ENCODE measurements at places on chromosomes 6 and 20.

DNA sequence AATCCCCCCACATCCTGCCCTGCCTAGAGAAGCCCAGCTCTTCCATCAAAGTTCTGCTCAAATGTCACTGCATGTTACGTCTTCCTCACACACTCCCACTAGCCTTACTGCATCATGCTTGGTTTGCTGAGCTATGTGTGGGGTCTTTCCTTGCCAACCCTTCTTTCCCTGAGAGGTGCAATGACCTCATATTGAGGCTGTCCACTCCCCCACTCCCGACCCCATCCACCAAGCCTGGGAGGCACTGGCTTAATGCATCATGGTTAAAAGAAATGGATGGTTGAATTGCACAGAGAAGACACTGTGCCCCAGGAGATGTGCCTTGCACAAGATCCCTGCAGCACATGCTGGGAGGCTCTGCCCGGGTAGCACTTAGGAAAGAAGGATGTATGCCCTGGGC is 7.7 kb upstream of the IRF4 start:
- no peak for DNase-seq

GRCh38 chr6:166253281-166253681 is 54.9 kb downstream of the PRR18 start:
- no peak for DNase-seq

GRCh38 chr6:56292505-56293181 is 45.3 kb upstream of the COL21A1 start:
- DNase-seq = no peak

GRCh38 chr6:7647504-7647903 is 57.5 kb downstream of the SNRNP48 start:
- DNase-seq = no peak

- no peak for DNase-seq
Observed at GRCh38 chr6:74785236-74785635, 420.6 kb downstream of the COL12A1 start.

- DNase-seq = no peak
Observed at GRCh38 chr20:16778159-16778558, 30.0 kb downstream of the OTOR start.

GRCh38 chr6:107132330-107132954 is 17.1 kb upstream of the BEND3 start:
- DNase-seq = no peak

DNA sequence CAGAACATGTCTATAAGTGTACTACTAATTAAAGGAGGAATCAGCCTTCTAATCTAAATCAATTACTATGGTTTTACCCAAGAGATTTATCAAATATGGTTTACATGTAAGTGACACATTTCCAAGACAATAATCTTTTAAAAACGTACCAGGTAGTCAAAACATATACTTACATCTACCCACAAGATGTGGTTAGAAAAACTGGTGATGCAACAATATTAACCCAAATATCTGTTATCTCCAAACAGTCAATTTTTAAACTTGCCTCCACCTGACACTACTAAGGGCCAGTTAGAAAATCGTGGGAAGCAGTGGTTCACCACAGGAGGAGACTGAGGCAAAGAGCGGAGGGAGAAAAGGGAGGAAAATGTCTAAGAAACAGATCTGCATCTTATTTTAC is 28.0 kb downstream of the NOL7 start:
- no peak for DNase-seq

DNA sequence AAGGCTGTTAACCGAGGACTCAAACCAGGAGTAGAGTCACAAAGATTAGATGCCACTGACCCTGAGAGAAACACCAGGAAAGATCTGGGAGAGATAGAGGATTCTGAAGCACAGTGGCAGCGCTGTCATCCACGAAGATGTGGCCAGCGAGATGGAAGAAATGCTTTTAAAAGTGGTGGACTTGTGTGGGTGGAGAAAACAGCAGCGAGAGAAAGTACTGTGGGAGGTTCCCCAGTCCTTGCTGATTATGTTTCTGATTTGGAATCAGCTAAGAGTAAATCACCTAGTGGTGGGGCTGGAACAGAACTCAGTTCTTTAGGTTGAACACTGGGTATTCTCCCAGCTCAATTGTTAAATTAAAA is 435 bp upstream of the ZNF322 start:
- DNase-seq = no peak

- no peak for DNase-seq
Observed at GRCh38 chr6:47298475-47298874, 11.2 kb downstream of the TNFRSF21 start.

- no peak for DNase-seq
Observed at GRCh38 chr6:87281426-87281825, 41.0 kb upstream of the SMIM8 start.

- no peak for DNase-seq
Observed at GRCh38 chr6:153130515-153131036, 506 bp downstream of the RGS17 start.

DNA sequence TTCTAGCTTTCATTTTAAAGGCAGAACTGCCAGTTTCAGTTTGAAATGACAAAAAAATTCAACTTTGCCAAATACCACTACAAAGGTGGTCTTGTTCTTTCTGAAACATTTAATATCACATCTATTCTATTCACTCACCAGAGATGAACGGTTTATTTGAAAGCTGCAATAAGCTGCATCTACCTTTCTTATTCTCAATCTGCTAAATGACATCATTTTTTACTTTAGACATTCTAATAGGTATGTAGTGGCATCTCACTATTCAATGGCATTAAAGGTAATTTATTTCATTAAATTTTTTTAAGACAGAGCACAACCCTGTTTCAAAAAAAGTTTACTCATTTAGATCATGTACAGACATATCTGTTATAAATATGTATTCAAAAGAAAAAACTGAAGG is 66.5 kb upstream of the SMIM29 start:
- no peak for DNase-seq

DNA sequence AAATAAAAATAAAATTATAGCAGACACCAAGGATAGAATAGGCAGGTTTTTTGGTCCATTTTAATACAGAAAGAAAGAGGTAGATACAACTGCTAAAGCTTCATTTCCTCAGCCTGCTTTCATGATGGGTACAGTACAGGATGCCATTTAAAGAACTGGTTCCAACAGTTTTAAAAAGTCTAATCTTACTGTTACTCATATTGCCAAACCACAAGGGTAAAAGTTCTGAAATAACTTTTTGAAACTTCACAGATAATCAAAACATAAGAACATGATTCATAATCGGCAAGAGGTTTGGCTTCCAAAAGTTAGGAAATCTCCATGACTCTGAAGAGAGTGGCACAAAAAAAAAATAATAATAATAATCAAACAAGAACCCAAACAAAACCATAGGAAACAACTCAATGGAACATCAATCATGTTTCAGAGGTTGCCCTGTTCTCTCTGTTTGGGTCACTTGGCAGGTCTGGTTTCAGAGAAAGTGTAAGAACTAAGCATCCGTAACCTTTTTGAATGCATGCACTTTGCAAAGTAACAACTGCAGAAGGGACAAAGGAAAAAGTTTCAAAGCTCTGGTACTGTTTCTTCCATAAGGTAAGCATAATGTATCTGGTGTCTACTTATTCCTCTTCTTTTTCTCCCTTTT is 79.7 kb downstream of the SMLR1 start:
- DNase-seq = no peak

GRCh38 chr20:63433351-63433750 is 39.1 kb downstream of the KCNQ2 start:
- DNase-seq = no peak

GRCh38 chr6:50213146-50213545 is 163.4 kb upstream of the DEFB112 start:
- no peak for DNase-seq

DNA sequence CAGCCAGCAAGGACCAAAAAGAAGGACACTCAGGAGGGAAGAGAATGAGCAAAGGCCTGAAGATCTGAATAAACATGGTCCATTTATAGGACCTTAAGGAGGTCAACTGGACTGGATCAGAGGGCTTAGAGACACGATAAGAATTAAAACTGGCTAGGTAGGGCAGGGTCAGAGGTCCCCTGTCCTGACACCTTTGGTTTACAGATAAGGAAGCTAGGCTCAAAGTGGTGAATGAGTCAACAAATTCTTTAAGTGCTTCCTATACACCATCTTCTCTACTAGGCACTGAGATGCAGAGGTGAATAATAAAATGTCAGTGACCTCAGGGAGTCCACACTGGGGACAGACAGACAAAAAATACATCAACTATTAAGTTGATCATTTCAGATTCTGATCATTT is 70.3 kb downstream of the HIVEP2 start:
- no peak for DNase-seq

DNA sequence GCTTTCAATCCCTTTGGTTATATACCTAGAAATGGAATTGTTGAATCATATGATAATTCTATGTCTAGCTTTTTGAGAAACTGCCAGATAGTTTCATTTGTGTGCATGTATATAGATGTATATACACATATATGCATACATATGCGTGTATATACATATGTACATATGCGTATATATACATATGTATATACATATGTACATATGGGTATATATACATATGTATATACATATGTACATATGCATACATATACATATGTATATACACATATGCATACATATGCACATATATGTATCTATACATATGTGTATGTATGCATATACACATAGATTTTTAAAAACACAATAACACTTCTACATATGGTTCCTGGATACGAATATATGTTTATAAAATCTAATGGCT is 8.4 kb downstream of the SF3B5 start:
- no peak for DNase-seq

DNA sequence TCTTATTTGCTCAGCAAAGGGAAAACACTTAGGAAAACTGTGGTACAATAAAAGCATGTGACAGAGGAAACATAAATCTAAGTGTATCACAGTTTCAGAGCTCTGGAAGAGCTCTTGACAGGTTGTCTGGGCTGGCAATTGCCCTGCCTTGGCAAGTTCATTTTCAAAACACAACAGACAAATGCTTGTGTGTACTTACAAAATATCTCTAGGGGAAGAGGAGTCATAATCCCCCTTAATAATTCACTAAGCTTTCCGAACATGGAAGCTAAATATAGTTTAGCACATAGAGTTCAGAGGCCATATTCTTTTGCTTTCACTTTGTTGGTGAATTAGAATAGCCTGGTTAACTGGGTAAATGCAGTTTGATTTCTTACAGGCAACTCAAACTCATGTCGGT is 211.6 kb upstream of the THEMIS start:
- no peak for DNase-seq

GRCh38 chr6:15689586-15690482 is 27.0 kb upstream of the DTNBP1 start:
- DNase-seq = no peak

GRCh38 chr6:80541181-80541580 is 434.7 kb downstream of the BCKDHB start:
- no peak for DNase-seq

DNA sequence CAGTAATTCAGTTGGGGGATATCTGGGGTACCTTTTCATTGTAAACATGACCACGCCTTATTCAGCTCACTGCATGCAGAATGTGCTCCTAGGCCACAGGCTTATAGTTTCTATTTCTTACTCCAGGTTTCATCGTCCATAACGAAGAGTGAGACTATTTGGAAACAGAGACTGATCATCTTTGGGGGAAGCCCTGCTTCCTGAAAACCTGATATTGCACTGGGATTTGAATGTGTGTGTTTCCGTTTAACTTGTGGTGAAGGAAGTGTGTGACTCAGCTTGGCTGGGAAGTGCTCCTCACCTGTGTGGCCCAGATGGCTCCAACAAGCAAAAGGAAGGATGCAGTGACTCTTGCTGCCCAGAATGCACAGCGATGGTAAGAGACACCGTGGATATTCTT is 19.6 kb upstream of the LTV1 start:
- no peak for DNase-seq

DNA sequence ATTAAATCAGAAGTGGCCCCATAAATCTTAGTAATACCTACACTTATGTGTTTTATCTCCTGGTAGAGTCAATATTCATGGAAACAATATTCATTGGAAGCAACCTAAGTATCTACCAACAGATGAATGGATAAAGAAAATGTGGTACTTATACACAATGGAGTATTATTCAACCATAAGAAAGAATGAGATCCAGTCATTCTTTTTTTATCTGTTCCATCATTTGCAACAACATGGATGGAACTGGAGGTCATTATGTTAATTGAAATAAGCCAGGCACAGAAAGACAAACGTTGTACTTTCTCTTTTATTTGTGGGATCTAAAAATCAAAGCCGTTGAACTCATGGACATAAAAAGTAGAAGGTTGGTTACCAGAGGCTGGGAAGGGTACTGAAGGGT is 268.5 kb downstream of the ZFAND3 start:
- no peak for DNase-seq

GRCh38 chr6:5595184-5595583 is 333.9 kb downstream of the FARS2 start:
- DNase-seq = no peak

DNA sequence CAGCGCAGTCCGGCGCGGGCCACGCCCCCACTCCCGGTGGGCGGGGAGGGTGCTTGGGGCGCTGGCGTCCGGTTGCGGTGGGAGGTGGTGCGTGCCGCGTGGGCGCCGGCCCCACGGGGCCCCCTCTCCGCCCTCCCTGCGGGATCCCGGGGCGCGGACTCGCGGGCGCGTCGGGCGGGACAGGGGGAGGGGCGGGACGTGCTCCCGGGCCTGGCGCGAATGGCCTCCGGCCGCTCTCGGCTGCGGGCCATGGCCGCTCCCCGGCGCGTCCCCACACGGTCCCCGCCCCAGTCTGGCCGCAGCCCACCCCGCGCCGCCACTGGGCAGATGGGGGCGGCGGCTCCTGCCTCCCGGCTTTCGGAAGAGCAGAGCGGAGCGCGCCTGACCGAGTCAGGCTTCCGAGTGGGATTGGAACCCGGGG is 771 bp upstream of the PPP1R3G start:
- no peak for DNase-seq

- no peak for DNase-seq
Observed at GRCh38 chr6:111210194-111210728, 123.0 kb downstream of the SLC16A10 start.

GRCh38 chr20:49510562-49511122 is 28.2 kb upstream of the KCNB1 start:
- DNase-seq = no peak

DNA sequence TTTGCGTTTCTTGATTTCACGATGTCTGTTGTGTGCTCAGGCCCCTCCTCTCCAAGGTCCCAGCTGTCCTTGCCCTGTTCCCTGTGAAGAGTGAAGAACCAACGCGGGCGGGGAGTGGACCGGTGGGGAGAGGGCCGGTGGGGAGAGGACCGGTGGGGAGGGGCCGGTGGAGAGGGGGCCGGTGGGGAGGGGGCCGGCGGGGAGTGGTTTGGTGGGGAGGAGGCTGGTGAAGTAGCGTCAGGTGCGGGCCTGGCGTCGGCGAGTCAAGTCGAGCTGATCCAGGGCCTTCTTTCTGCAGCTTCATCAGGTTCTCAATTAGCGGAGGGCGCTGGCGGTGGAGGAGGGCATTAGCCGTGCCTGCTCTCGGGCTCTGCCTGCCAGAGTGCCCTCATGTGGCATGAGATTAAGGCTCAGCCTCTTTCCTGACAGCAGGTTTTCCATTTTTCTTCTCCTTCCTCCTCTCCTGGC is 21.2 kb upstream of the BHLHE23 start:
- no peak for DNase-seq
